ENCODE measurements at places on chromosomes 3 and 15.

- DNase-seq: no peak
These were observed 56.7 kb upstream of the NUDT16 start for GRCh38 chr3:131324923-131325322.

GRCh38 chr3:17573396-17573795 is 169.0 kb downstream of the TBC1D5 start:
- DNase-seq: no peak

- DNase-seq: no peak
These were observed 17.3 kb upstream of the SRGAP3 start for GRCh38 chr3:9266716-9267115.

- no peak for DNase-seq
These were observed 1225.1 kb downstream of the OTOL1 start for GRCh38 chr3:162721736-162722135.

DNA sequence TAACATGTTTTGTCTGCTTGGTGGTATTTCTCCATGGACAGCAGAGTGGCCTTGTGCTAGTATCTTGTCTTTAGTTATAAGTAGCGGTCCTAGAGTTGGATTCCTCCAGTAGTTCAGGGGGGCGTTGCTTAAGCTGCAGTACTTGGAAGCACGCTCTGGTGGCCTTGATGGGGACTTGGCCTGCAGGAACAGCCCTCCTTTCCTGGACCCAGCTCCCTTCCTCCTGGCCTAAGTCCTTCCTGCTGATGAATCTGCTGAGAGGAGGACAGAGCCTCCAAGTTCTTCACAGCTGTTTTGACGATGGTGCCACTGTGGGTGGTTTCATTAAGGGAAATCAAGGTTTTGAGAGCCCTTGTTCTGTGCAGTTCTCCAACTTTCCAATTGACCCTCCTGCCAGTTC is 38.6 kb upstream of the SEC22A start:
- DNase-seq: no peak

DNA sequence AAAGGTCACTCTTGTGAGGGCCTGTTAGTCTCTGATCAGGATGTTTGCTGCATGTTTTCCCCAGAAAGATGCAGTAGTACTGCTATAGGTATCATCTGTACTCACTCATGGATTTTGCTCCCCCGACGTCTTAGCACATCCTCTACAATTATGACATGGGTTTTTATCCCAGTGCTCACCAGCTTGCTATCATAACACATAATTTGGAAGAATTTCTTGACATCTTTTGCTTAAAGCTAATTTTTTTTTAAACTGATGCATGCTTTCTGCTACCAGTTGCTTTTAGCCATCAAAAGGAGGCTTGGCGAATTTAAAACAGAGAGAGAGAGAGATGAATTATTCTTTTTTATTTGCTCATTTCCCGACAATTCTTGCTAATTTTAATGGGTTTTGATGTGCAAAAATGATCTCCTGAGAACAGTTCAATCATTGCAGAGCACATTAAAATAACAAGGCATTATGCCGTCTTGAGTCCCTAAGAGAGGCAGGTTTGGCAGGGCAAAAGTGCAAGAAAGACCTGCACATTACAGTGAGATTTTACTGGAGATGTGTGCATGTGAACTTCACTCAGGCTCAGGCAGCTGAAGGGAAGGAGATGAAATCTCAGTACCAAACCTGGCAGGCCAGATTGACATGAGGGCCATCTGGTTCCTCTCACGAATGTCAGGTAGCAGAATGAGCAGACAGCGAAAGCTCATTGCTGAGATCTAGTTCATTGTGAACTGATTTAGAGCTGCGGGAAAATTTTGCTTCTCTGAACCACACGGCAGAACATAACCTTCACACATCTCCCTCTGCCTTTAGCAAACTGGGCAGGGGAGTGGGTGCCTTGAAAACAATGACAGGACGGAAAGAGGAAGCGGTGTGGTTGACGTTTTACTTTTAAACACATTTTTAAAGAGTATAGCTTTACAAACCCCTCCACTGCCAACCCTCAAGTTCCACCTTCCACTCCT is 25.9 kb upstream of the GOLGA8B start:
- DNase-seq: no peak

- no peak for DNase-seq
These were observed 31.3 kb downstream of the LDHAL6B start for GRCh38 chr15:59237924-59238331.

DNA sequence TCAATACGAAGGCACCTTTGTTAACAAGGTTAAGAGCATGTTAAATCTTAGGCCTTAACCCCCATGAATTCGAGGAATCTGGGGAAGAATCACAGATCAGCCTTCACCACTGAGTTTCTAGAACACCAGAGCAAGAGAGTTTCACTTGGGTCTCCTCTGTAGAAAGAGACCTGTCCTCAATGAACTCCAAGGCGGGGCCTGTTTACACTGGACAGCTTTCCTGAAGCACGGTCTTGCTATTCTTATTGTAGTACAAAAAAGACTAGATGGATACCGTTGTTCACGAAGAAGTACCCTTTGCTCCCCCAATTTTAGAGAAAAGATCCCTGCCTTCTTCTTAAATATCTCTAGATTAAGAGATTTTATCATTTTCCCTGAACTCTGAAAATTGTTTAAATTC is 64.9 kb downstream of the USF3 start:
- no peak for DNase-seq

GRCh38 chr15:96330064-96330449 is 443 bp upstream of the NR2F2 start:
- peak; percentile 81 for DNase-seq

- no peak for DNase-seq
These were observed 36.1 kb downstream of the IGF1R start for GRCh38 chr15:98684436-98684835.

DNA sequence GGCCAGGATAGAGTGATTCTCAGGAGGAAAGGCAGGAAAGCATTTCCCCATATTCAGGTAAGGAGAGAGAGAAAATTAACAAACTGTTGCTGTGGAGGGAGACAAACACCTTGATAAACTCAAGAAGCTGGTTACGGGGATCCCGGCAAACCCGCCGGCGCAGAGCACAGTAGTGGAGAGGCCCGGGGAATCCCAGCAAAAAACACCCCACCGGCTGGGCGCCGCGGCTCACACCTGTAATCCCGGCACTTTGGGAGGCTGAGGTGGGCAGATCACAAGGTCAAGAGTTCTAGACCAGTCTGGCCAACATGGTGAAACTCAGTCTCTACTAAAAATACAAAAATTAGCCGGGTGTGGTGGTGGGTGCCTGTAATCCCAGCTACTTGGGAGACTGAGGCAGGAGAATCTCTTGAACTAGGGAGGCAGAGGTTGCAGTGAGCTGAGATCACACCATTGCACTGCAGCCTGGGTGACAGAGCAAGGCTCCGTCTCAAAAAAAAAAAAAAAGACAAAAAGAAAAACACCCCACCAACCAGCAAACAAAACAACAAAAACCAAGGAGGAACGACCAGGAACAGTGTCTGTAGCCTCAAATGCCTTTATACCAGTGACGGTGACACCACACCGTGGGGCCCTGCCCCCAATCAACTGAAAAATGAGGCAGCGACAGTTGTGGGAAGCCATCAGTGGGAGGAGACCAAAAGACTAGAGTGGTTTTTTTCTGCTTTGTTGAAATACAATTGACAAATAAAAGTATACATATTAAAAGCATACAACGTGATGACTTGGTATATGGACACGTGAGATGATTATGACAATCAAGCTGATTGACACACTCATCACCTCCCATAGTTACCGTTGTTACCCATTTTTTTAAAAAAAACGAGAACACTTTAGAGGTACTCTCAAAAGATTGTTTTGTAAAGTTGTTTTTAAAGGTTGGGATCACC is 40.2 kb upstream of the IDH2 start:
- no peak for DNase-seq

- DNase-seq: no peak
These were observed 26.6 kb downstream of the COL8A1 start for GRCh38 chr3:99665017-99665416.

DNA sequence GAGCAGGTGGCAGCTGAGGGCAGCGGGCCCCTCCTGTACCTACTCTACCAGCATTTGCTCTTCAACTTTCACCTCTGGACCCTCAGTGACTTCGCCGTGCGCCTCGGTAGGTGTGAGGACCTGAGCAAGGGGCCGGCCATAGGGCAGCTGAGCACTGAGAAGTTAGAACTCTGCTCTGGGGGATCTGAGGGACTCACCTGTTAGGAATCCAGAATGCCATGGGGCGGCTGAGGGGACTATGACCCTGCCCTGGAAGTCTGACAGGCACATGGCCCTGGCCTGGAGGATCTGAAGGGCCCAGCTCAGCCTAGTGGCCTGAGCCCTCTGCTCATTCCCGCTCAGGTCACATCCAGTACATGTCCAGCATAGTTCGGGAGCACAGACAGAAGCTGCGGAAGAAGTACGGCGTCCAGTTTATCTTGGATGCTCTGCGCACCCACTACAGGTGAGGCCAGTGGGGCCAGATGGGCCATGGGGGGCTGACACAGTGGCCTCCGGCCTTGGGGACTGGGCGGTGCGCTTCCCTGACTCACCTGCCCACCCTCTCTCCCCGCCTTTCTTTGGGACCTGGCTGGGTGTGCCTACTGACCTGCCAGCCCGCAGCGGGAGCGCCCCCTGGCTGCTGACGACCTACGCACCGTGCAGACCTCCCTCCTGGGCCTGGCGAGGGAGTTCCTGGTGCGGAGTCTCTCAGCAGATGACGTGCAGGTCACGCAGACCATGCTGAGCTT is 18.8 kb downstream of the NBEAL2 start:
- DNase-seq: peak; percentile 86
